ENCODE measurements at places on chromosomes 3 and 15.

DNA sequence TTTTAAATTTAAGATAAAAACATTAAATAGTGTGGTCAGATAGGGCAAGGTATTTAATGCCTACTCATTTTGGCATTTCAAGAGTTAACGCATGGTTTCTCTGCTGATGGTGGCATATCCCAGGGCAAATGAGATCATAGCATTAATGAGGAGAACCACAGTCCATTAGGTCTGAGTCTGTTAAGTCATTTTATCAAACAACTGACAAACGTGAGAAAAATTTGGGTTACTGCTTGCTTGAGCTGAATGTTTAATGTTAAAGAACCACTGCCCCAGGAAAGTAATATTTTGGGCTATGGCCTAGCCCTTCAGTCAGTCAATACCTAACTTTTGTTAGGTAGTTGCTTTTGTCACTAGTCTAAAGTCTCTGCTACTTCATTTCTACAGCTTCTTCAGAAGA, 37.9 kb upstream of the SLC2A2 start:
- no peak overlapping the region for H3K27ac ChIP-seq
- no peak overlapping the region for H3K4me3 ChIP-seq
- DNase-seq = no peak
- H3K4me1 ChIP-seq = no peaks in the 10 kb centered on the region
- H3K27me3 ChIP-seq = no peaks in the 10 kb centered on the region
- H3K36me3 ChIP-seq = no peaks in the 10 kb centered on the region

DNA sequence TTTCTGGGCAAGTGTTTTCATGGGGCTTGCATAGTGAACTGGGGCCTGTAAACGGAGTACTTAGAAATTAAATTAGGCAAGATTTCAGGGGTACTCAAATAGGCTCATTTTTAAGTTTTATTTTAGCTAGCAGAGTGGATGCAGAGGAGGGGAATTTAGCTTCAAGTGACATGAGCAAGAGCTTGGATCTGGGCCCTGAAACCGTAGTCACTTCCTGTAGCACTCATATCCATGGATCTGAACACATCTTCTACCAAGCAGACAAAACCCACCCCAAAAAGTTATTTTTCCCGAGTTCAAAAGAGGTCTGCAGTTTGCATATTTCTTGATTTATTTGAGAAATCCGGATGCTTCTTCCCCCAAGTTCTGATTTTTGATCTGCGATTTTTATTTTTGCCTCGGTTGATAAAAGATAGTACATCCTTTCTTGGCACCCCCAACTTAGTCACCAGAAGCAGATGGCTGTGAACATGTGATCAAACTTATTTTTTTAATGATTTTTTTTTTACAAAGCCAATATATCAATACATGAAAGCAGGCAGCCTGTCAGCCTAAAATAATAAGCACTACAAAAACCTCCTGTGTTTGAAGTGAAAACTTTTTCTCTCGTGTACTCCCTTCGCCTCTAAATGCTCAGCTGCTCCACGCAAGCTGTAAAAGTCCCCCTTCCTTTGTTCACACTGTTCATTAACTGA, 36.6 kb upstream of the STT3B start:
- DNase-seq = no peak
- no peaks in the 10 kb centered on the region for H3K4me1 ChIP-seq
- peaks cover 10% of the 10 kb centered on the region for H3K27me3 ChIP-seq

DNA sequence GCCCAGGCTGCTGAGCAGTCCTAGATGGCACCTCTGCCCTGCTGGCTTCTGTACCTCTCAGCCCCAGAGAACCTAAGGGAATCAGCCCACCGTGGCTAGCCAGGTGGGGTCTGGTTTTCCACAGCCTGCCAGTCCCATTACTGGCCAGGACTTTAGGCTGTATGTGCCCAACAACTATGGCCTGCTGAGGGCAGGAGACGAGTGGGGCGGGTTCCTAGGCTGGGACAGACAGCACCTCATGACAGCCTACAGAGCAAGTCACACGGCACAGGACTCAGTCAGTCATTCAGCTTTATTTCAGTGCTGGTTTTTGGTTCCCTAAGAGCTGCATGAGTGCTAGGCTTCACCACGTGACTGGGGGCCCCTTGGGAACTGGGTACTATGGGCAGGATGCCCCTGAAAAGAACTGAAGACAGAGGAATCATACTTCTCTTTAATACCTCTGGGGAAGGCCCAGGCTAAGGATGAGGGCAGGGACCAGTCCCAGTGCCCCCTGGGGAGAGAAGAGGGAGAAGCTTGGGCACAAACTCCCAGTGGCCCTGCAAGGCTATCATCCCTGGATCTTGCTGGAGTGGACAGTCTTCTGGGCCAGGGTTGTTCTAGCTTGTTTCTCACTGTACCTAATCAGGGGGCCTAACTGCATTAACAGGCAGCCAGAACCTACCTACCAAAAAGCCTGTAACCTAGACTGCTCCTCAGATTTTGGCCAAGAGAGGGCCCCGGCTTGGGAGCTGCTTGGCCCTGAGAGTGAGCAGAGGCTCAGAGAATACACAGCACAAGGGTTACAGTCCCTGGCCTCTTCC, 14.8 kb downstream of the CLK3 start:
- DNase-seq = no peak
- no peak overlapping the region for H3K4me3 ChIP-seq
- H3K4me1 ChIP-seq = no peaks in the 10 kb centered on the region
- no peaks in the 10 kb centered on the region for H3K27me3 ChIP-seq
- H3K36me3 ChIP-seq = peaks cover 62% of the 10 kb centered on the region
- H3K27ac ChIP-seq = no peak overlapping the region

DNA sequence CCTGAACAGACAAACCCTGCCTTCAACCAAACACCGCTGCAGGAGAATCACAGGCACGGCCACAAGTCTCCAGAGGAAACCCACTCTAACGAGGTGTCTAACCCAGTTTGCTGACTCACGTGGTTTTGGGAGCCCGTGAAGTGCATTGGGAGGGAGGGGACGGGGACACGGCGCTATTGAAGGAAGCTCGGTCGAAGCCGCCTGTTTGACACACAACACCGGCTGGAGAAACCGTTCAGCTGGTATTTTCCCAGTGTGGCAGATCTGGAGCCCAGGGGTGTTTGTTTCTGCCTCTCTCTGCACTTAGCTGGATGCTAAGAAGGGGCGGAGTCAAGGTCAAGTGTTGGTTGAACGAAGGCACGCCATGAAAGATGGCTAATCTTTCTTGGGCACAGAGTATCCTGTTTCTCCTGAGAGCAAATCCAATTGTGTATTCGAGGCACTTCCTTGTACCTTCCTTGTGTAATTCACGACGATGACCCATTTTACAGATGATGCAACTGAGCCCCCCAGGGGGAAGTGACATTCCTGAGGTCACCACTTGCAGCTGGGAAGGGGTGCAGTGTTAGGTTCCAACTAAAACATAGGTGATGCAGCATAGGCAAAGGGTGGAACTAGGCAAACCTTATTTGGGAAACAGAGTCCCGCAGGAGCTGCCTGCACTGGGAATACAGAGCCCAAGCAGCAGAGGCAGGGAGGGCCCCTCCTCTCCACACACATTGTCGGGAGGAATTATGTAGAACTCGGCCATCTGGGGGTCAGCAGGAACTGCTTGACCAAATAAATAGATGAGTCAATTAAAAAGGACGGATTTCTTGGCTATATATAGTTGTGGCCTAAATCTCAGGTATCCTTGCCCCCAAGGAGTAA, 22.5 kb downstream of the SLC6A6 start:
- H3K36me3 ChIP-seq = no peaks in the 10 kb centered on the region

DNA sequence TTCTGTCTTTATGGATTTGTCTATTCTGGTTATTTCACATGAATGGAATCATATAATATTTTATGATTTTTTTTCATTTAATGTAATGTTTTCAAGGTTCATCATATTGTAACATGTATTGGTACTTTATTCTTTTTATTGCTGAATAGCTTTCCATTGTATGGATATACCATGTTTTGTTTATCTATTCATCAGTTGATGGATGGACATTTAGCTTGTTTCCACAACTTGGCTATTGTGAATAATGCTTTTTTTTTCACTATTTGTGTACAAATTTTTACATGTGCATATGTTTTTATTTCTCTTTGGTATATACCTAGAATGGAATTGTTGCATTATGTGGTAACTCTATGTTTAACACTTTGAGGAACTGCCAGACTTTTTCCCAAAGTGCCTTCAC, 64.7 kb downstream of the PFN2 start:
- H3K36me3 ChIP-seq = peaks cover 25% of the 10 kb centered on the region
- H3K27me3 ChIP-seq = no peaks in the 10 kb centered on the region
- no peak overlapping the region for H3K27ac ChIP-seq
- peaks cover 9% of the 10 kb centered on the region for H3K4me1 ChIP-seq

GRCh38 chr3:169661361-169662131, 2.0 kb downstream of the MECOM start:
- H3K4me1 ChIP-seq = no peaks in the 10 kb centered on the region
- peak overlapping the region; percentile 88 for H3K4me3 ChIP-seq
- no peaks in the 10 kb centered on the region for H3K36me3 ChIP-seq

DNA sequence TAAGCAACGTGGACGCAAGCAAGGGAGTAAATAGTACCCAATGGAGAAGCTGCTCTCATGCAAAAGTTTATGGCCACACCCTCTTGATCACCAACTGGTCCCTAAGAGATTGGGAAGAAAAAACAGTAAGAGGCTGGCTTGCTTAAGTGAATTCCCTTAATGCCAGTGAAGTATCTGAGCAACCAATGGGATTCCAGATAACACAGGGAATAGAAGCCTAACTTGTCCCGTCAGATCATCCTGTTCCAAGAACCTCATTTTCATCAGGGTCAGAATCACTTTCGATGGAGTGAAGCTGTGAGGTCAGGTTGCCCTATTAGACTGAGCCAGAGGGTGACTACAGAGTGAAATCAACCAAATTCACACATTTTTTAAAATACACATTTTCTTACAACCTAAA, 104.3 kb downstream of the CD47 start:
- H3K4me3 ChIP-seq = no peak overlapping the region
- H3K27ac ChIP-seq = peak overlapping the region; percentile 84
- peaks cover 31% of the 10 kb centered on the region for H3K4me1 ChIP-seq
- no peak for DNase-seq
- no peaks in the 10 kb centered on the region for H3K27me3 ChIP-seq

DNA sequence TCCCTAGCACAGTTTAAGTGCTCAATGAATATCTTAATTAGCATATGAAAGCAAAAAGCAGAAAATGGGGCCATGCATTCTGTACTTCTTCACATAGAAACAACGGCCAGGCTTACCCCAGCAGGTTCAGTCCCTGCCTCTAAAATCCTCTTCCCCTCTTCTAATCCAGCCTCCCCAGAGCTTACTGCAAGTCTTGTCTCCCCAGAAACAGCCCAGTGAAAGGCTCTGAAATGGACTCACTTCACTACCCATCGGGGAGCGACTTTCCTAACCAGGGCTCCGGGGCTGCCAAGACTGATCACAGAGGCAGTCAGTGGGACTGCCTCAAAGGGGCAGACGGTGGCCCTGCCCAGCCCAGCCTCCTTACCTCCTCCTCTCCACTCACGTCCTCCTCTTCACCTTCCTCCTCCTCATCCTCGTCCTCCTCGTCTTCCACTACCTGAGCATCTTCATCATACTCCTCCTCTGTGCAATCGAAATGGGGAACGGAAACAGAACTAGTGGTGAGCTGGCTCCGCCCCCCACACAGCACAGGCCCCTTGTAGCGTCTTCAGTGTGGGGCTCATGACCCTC, 38.0 kb downstream of the ANP32A start:
- no peak overlapping the region for H3K27ac ChIP-seq
- H3K4me1 ChIP-seq = no peaks in the 10 kb centered on the region
- no peak for DNase-seq
- no peak overlapping the region for H3K4me3 ChIP-seq

DNA sequence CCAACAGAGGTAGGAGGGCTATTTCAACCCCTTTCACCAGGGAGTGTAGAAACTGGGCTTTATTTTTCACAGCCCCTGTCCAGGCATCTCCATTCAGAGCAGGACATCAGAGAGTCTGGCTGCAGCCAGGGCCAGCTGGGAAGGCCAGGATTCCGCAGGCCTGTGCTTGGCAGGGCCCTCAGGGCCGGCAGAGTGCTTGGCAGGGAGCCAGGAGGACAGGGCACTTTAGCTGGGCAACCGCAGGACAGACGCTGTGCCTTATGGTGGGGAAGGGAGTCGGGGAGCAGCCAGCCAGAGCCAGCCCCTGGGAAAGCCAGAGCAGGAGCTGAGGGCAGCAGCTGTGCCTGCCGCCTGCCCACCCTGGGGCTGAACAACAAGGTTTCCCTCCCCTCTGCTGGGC, 34.5 kb upstream of the IQCF6 start:
- H3K36me3 ChIP-seq = no peaks in the 10 kb centered on the region
- H3K4me1 ChIP-seq = no peaks in the 10 kb centered on the region
- H3K27ac ChIP-seq = no peak overlapping the region
- DNase-seq = peak; percentile 10
- H3K27me3 ChIP-seq = peaks cover 20% of the 10 kb centered on the region

DNA sequence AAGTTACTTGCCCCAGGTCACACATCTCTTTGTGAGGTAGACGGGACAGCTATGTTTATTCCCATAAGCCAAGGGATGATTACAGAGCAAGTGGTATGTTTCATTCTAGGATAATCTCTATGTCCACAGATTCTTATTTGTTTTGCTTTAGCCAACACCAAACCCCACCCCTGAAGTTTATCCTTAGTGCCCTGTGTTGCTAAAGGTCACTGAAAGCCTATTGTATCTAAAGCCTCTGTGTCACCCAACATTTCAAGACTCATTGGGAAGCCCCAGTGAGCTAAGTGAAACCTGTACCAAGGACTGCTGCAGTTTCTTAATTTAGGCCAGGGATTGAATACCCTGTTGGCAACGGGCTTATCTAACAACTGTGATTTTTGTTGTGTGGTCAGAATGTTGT, 135.6 kb downstream of the ADAMTS9 start:
- no peak overlapping the region for H3K27ac ChIP-seq
- no peaks in the 10 kb centered on the region for H3K4me1 ChIP-seq
- no peak overlapping the region for H3K4me3 ChIP-seq
- no peaks in the 10 kb centered on the region for H3K27me3 ChIP-seq

DNA sequence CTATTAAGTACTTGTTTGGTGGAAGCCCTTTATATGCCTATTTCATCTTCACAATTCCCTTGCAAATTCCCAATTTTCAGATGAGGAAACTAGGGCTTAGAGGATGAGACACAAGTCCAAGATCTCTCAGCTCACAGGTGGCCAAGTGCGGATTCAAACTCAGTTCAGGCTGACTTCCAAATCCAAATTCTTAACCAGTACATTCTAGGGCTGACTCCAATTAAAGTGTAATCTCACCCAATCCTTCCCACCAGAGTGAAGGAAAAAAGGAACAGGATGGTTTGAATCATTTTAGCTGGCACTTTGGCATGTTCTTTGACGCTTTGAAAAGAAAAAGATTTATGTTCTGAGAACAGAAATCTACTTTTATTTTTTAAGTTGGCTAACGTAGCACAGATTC, 12.7 kb downstream of the ARHGEF3 start:
- H3K4me3 ChIP-seq = no peak overlapping the region
- no peaks in the 10 kb centered on the region for H3K36me3 ChIP-seq
- no peak overlapping the region for H3K27ac ChIP-seq
- no peaks in the 10 kb centered on the region for H3K27me3 ChIP-seq
- H3K4me1 ChIP-seq = peaks cover 23% of the 10 kb centered on the region
- no peak for DNase-seq

Measured in MCF 10A (cell line).